ENCODE measurements at places on chromosomes 3 and 15.

- no peak for DNase-seq
These were observed 84.1 kb downstream of the PIK3R4 start for GRCh38 chr3:130662501-130662996.

GRCh38 chr15:80849308-80849707, 70.1 kb downstream of the CEMIP start:
- DNase-seq: no peak

- DNase-seq: no peak
These were observed 171.3 kb downstream of the ATP10A start for GRCh38 chr15:25691544-25692430.

DNA sequence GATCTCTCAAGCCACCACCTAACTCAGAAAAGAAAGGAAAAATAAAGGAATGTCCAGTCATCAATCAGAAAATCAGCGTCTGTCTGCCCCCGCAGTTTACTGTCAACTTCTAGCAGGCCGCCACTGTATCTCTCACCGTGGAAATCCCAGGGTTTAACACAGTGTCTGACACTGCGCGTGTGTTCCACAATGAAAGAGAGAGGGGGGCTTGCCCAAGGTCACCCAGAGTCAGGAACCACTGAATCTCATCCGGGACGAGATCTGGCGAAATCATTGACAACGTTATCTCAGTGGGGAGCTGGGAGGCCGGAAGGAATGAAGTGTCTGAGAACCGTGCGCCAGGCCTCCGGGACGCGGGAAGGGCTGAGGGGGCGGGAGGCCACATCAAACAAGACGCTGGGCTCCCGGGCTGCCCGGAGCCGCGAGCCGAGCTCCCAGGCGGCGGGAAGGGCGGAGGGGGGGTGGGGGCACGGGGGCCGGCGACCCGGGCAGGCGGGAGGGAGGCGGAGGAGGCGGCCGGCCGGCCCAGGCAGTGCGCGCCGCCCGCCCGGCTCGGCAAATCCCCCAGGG, 2.2 kb upstream of the HES1 start:
- no peak for DNase-seq

DNA sequence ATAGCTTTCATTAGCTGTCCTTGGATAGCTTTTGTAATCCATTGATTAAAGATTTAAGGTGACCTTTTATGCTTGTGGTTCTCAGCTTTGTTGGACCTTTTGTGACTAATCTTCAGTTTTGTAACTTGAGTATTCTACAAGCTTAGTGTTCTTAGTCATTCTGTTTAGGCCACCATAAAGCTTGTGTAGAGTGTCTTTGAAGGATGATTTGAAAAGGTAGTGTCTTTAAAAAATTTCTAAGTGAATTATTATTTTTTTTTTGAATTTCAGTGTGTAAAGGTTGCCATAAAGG, 7.5 kb downstream of the MORF4L1 start:
- no peak for DNase-seq

All from stimulated activated CD8-positive, alpha-beta memory T cell treated with anti-CD3 and anti-CD28 coated beads, Interleukin-4, amount 100 ng/mL, for 1 hour (primary cell).